Endodermal cell (in vitro differentiated cells): ENCODE measurements at places on chromosomes 5 and 9. TPM values are rescaled to one million over a fixed set of nuclear protein-coding genes. Genes with fewer than 3 reads are reported as not detected.

DNA sequence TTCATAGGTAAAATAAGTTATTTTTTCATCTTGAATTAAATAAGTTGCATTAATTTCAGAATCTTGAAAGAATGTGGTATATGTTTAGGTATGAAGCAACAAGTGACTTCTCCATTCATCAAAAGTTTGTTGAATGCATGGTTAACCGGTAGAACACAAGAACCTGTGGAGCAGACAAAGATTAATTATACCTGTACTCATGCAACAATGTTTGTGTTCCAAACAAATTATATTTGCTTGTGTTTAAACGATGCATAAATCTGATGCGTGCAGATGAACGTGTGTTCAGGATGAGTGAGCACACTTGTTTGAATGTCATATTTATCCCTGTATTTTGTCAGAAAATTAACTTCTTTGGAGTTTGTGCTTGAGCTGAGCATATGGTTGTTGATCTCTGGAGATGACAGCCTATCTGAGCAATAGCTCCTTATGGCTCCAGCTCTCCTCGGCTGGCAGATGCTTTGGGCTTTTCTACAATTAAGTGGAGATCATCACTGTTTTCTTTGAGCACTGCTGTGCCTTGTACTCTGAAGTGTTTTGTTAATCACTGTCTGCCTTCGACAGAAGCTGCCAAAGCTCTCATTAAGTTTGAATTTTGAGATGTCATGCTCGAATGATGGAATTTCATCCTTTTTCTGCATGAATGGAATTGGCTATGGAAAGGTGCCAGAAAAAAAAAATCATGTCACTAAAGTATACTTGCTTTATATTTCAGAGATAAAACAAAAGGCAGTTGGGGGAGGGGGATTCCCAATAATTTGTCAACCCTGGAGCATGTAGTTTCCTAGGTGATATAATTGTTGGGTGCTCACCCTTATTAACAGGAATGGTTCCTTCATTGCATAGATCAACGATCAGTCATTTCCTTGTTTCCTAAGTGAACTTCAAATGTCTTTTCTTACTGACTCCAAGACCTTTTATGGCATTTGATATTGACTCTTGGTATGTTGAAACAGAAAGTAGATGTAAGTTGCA, 502.5 kb upstream of the ARRDC3 start:
- no peak overlapping the region for H3K27ac ChIP-seq
- H3K36me3 ChIP-seq: no peaks in the 10 kb centered on the region
- no peak overlapping the region for H3K4me3 ChIP-seq
- DNase-seq: no peak
- H3K4me1 ChIP-seq: no peaks in the 10 kb centered on the region

GRCh38 chr9:105483618-105484017, 35.8 kb downstream of the FSD1L start:
- no peak for DNase-seq
- no peak overlapping the region for H3K4me3 ChIP-seq
- H3K27me3 ChIP-seq: no peaks in the 10 kb centered on the region
- H3K4me1 ChIP-seq: no peaks in the 10 kb centered on the region
- no peak overlapping the region for H3K27ac ChIP-seq
- H3K36me3 ChIP-seq: peaks cover 40% of the 10 kb centered on the region

GRCh38 chr5:181198905-181199519, 6.0 kb downstream of the TRIM7 start:
- peaks cover 4% of the 10 kb centered on the region for H3K4me1 ChIP-seq
- H3K4me3 ChIP-seq: no peak overlapping the region
- H3K36me3 ChIP-seq: no peaks in the 10 kb centered on the region
- no peak overlapping the region for H3K27ac ChIP-seq

Gene TMEM161B
- 15.0 and 17.2 TPM in 2 replicates for total RNA-seq

Gene SETD9
- total RNA-seq: 14.9 and 15.5 TPM in 2 replicates

Gene SAXO1
- total RNA-seq: 0.42 to 1.2 TPM (median 0.90 TPM) in 3 replicates

- DNase-seq: peak; percentile 61
- no peak overlapping the region for H3K4me3 ChIP-seq
- H3K27me3 ChIP-seq: no peaks in the 10 kb centered on the region
- H3K4me1 ChIP-seq: no peaks in the 10 kb centered on the region
- no peaks in the 10 kb centered on the region for H3K36me3 ChIP-seq
- no peak overlapping the region for H3K27ac ChIP-seq
These were observed 132.7 kb upstream of the APC start for GRCh38 chr5:112604732-112605630.

- H3K4me1 ChIP-seq: no peaks in the 10 kb centered on the region
- H3K36me3 ChIP-seq: no peaks in the 10 kb centered on the region
- no peak overlapping the region for H3K4me3 ChIP-seq
- H3K27me3 ChIP-seq: no peaks in the 10 kb centered on the region
- H3K27ac ChIP-seq: no peak overlapping the region
These were observed 36.1 kb upstream of the ISL1 start for GRCh38 chr5:51347157-51347556.

Gene PAIP1
- 103 to 126 TPM (median 115 TPM) in 3 replicates for total RNA-seq

Gene WNT8A
- total RNA-seq: 1.8 and 2.2 TPM in 2 replicates

DNA sequence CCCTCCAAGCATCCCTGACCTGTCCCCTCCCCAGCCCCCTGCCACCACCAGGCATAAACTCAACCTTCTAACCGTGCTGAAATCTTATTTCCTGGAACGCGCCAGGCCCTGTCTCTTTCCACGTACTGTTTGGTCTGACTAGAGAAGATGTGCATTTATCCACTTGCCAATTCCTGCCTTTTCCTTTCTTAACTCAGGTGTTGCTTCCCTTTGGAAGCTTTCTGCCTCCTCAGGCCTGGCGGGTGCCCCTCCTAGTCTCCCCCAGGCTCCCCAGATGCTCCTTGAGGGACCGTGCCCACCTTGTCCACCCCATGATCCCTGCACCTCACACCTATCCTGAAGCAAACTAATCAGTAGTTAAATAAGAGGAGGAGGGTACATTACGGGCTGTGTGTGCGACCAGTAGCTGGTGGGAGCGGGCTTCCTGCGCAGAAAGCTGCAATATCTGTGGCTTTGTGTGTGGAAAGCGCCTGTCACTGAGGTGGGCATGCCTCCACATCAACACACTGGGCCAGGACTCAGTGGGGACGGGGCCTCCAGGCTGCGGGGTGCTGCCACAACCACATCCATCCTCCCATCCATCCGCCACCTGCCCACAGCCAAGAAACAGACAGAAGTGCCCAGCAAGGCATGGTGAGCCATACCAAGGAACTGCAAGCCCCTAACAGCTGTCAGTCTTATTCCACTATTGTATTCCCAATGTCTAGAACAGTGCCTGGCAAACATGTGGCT, 73.5 kb downstream of the COL23A1 start:
- no peaks in the 10 kb centered on the region for H3K27me3 ChIP-seq
- no peak overlapping the region for H3K4me3 ChIP-seq
- H3K36me3 ChIP-seq: no peaks in the 10 kb centered on the region
- H3K27ac ChIP-seq: no peak overlapping the region

- H3K36me3 ChIP-seq: peaks cover 91% of the 10 kb centered on the region
- H3K4me3 ChIP-seq: no peak overlapping the region
- no peak overlapping the region for H3K27ac ChIP-seq
- no peak for DNase-seq
- H3K4me1 ChIP-seq: no peaks in the 10 kb centered on the region
- no peaks in the 10 kb centered on the region for H3K27me3 ChIP-seq
These were observed 19.6 kb downstream of the FBXO38 start for GRCh38 chr5:148403344-148403743.

Gene PHF24
- 1.9 TPM in 2 replicates for total RNA-seq

DNA sequence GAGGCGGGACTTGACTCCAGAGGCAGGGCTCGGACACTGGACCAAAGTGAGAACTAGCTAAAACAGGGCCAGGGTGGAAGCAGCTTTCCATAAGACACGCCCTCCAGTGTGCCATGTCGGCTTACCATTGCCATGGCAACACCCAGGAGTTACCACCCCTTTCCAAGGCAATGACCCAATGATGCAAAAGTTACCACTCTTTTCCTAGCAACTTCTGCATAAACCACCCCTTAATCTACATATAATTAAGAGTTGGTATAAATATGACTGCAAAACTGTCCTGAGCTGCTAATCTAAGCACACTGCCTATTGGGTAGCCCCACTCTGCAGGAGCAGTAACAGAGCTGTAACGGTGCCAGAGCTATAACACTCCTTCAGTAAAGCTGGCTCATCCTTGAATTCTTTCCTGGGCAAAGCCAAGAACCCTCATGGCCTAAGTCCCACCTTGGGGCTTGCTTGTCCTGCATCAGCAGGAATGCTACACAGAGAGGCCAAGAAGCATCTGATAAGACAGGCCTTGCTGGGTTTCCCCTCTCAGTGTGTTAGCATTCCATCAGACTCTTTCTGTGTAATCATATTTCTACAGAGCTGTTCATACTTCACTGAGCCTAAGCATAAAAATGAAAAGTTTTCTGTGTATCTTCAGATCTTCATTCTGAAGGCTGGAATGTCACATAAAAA, 262.7 kb upstream of the KLF9 start:
- H3K36me3 ChIP-seq: no peaks in the 10 kb centered on the region
- no peaks in the 10 kb centered on the region for H3K4me1 ChIP-seq
- no peak overlapping the region for H3K4me3 ChIP-seq
- no peaks in the 10 kb centered on the region for H3K27me3 ChIP-seq
- no peak for DNase-seq

DNA sequence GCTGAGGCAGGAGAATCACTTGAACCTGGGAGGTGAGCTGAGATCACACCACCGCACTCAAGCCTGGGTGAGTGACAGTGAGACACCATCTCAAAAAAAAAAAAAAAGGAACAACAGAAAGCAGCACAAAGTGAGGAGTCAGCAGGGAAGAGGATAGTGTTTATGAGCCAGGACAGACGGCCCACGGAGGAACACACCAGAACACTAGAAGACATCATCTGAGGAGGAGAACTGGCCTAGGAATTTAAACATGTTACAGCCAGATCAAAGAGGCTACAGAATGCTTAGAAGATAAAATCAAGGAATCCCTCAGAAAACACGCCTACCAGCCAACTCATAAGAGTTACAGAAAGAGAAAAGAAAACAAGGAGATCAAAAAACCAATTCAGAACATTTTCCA, 12.2 kb downstream of the UBAC1 start:
- peak overlapping the region; percentile 17 for H3K27ac ChIP-seq
- H3K4me3 ChIP-seq: no peak overlapping the region
- no peak for DNase-seq
- H3K27me3 ChIP-seq: no peaks in the 10 kb centered on the region
- peaks cover 39% of the 10 kb centered on the region for H3K36me3 ChIP-seq

- H3K36me3 ChIP-seq: no peaks in the 10 kb centered on the region
- no peak for DNase-seq
- no peak overlapping the region for H3K27ac ChIP-seq
- H3K4me3 ChIP-seq: no peak overlapping the region
These were observed 11.1 kb upstream of the DMXL1 start for GRCh38 chr5:119059740-119060255.

DNA sequence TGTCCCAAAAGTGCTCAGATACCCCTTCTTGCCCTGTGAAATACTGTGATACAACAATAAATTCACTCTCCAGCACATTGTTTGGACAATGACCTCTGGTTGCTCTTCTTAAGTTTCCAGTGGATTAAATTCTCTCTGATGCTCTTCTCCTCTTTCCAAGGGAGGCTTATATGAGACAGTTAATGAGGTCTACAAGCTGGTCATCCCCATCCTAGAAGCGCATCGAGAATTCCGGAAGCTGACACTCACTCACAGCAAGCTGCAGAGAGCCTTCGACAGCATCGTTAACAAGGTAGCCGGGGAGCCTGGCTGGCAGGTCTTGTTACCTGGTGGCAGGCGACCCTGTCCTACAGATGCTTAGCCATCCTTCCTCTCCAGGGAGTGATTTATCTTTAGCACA, 226.5 kb downstream of the DOCK8 start:
- peaks cover 38% of the 10 kb centered on the region for H3K36me3 ChIP-seq
- H3K27me3 ChIP-seq: no peaks in the 10 kb centered on the region
- no peaks in the 10 kb centered on the region for H3K4me1 ChIP-seq
- no peak overlapping the region for H3K4me3 ChIP-seq

Gene GMCL2
- not detected in 2 replicates for total RNA-seq

- no peaks in the 10 kb centered on the region for H3K4me1 ChIP-seq
- no peak overlapping the region for H3K4me3 ChIP-seq
- no peaks in the 10 kb centered on the region for H3K36me3 ChIP-seq
- H3K27ac ChIP-seq: no peak overlapping the region
These were observed 115.1 kb upstream of the DAP start for GRCh38 chr5:10876006-10876744.

DNA sequence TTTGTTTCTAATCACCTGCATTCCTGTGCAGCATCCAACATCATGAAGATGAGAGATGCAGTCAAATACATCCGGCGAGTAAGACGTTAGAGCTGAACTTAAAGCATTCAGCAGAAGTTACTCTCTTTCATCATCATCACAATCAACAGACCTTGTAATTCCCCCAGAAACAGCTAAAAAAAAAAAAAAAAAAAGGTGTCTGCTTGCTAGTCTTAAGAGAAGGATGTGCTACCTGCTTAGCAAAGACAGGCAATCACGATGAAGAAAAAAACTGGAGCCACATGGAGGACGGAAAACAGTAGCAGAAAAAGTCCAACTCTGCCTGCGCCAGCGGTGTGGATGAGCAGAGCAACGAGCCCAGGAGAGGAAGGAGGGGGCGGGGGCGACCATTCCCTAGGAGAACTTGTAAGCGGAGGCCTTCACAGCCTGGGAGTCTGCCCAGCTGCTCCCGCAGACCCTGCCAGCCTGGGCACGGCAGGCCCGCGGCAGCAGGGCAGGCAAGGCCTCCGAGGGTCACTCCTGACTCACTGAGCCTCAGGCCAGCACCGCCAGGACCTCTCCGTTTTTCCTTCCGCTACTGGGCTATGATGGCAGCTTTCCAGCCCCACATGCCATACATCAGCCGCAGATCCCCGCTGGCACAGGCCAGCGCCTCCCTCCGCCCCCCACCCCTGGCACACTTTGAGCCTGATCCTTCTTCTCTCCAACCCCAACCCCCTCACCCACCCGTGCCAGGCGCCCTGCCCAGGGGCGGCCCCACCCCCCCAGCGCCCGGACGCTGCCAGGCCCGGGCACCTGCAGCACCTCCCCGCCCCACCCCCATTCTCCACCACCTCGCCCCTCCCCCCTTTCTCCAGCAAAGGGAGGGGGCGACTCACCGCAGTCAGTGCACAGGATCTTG, 1.4 kb downstream of the NRG2 start:
- peak; percentile 66 for DNase-seq
- H3K27ac ChIP-seq: no peak overlapping the region
- H3K36me3 ChIP-seq: no peaks in the 10 kb centered on the region
- H3K27me3 ChIP-seq: peaks cover 44% of the 10 kb centered on the region

DNA sequence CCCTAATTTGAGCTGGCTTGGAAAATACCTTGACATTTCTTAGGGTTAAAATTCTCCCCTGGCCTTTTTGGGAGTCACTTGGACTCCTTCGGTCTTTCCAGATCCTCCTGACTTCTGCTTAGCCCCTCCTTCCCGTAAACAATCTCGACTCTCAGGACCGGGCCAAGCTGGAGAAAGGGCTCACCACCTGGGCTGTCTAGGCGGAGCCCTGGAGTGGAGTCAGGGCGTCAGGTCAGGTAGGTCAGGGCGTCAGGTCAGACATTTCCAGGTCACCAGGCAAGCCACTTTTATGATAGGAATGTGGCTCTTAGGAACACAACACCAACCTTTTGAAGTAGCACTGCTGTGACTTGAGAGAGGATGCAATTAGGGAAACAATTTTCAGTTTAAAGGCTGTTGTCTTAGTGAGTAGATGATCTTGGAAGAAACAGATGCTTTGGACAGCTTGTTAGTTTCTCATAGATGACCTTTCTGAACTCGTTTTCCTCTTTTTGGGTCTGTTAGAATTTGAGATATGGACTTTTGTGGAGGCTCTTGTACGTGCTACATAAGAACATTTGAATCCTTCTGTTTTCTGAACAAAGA, 12.8 kb downstream of the OSTF1 start:
- peak; percentile 56 for DNase-seq
- H3K36me3 ChIP-seq: no peaks in the 10 kb centered on the region
- H3K4me1 ChIP-seq: no peaks in the 10 kb centered on the region
